B cell (primary cell): ENCODE measurements at places on chromosomes 16 and 17.

DNA sequence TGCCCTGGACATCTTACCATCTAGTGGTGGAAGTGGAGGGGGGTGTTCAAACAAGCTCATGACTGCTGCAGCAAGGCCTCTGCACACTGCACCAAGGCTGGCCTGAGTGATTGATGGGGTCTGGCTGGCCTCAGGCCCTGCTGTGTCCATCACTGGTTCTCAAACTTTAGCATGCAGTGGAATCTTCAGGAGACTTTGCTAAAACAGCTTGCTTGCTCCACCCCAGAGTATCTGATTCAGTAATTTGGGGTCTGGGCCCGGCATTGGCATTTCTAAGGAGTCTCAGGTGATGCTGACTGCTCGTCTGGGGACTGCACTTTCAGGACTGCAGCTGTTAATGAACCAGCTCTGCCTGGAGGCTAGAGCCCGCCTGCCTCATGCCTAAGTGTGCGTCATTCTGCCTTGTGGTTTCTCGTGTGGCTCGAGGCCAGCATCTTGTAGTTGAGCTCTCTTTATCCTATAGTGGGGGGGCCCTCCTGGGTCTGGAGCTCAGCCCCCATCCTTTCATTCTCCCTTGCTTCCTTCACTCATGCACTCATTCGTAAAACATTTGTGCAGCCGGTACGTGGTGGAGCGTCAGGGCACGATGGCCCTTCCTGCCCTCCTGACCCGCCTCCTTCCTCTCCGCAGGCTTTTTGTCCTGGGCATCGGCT lies 4.1 kb downstream of the MGAT5B start:
- no peak for DNase-seq

- no peak for DNase-seq
These were observed 1.2 kb downstream of the ORMDL3 start for GRCh38 chr17:39926135-39926587.

DNA sequence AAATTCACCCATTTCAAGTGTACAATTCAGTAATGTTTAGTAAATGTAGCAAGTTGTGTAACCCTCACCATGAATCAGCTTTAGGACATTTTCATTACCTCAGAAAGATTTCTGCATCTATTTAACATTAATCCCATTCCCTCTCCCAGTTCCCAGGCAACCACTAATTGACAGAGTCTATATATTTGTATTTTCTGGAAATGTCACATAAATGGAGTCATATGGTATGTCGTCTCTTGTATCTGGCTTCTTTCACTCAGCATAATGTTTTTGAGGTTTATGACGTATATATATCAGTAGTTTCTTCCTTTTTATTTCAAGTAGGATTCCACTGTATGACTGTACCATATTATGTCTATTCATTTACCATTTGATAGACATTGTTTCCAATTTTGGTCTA lies 199.8 kb downstream of the CYB561 start:
- no peak for DNase-seq

DNA sequence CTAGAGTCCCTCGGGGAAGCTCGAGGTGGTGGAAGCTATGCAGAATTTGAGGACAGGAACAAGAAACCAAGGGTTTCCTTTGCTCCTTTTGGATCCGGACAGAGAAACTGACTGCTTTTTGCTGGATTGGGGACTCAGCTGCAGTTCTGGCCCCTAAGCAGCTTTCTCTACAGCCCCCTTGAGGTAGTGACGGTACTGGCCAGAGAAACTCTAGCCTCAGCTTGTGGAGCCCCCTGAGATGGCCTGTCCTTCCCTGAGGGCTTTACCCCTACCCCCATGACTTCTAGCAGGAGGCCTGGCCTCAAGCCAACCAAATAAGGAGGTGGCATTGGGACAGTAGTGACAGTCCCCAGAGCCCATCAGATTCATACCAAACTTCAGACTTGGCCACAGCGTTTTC lies 118.1 kb downstream of the IRX5 start:
- DNase-seq: no peak

DNA sequence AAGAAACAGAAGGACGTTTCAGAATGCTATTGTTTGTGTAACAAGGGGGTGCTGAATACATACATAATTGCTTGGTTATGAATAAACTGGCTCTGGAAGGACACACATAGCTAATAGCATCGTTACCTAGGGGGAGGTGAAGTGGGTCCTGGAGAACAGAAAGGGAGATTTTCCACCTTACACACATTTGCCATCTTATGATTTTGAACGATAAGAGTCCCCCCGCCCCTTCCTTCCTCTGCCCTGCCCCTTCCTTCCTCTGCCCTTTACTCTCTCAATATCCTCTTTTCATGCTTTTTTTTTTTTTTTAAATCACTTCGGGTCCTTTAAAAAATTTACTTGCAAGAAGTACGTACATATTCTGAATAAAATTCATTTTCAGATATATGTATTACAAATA lies 902 bp upstream of the DHRS7B start:
- DNase-seq: peak; percentile 79

DNA sequence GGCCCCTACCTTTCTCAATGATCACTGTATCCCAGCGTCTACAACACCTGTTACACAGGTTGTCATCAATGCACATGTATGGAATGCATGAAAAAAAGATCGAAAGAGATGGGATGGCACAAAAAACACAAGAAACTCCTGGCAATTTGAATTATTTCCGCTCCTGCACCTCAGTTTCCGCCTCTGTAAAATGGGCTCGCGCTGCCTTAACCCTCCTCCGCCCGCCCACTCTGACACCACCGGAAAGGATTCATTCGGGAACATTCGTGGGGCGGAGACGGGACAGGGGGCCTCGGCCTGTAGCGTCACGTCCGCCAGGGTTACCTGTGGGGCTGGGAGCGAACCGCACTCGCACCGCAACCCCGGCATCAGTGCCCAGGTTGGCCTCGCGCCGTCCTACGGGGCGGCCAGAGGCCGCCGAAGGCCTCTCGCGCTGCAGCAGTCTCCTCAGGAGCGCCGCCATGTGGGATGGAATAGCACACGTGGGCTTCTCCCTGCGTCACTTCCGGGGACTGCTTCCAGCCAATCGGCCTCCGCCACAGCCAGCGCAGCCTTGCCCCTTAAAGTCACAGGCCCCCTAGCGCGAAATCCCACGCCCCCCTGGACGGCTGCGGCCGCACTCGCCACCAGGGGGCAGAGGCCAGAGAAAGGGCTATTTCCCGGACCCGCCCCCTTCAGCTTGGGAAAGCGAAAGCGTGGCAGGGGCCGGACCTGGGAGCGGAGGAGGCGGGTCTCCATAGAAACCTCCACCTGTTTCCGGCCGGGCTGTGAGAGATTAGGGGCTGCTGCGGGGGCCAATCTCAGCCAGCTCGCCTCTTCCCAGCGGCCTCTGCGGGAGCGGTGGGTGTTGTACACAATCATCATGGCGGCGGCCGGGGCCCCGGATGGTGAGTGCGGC lies at the start of the genes EARS2 and UBFD1:
Gene EARS2, minus strand, starts transcription at position 470 of the 898 bp plus-strand sequence. Its CDS starts 7 bp downstream, at position 463.
Gene UBFD1, plus strand, starts transcription at position 847 of the 898 bp plus-strand sequence. Its CDS starts 16 bp downstream, at position 863.
- DNase-seq: peak; percentile 99

GRCh38 chr17:44909681-44910144 lies 5.6 kb downstream of the GFAP start:
- no peak for DNase-seq

DNA sequence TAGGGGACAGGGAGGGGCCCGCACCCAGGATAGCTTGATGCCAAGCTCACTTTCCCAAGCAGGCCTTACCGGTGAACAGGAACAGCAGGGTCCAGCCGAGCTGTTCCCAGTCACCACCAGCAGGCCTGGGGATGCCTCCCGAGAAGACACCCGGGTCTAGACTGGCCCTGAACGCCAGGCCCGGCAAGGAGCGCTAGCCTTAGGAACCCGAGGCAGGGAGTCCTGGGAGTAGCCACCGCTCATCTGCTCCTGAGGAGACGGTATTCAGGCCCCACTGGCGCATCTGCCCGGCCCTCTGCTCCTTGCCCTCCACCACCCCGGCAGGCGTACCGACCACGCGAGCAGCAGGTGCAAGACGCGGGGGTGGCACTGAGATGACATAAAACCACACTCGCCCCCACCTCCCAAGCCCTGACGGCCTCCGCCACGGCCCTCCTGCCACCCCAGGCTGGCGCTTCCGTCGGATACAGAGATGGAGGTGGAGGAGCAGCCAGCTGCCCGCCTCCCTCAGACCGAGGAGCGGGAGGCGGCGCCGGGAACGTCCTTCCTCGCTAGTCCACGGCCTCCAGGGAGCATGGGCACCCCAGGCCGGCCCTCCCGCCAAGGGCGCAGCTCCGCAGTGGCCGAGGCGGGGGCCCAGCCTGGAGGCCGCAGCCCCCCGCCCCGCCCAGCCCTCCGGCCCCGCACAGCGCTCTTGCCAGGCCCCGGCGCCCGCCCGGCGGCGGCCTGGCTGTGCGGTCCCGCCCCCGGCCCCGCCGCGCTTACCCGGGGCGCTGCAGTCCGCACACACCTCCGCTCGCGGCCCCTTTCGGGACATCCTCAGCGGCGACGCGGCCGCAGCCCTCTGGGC lies 661 bp downstream of the GIT1 start:
- peak; percentile 63 for DNase-seq

DNA sequence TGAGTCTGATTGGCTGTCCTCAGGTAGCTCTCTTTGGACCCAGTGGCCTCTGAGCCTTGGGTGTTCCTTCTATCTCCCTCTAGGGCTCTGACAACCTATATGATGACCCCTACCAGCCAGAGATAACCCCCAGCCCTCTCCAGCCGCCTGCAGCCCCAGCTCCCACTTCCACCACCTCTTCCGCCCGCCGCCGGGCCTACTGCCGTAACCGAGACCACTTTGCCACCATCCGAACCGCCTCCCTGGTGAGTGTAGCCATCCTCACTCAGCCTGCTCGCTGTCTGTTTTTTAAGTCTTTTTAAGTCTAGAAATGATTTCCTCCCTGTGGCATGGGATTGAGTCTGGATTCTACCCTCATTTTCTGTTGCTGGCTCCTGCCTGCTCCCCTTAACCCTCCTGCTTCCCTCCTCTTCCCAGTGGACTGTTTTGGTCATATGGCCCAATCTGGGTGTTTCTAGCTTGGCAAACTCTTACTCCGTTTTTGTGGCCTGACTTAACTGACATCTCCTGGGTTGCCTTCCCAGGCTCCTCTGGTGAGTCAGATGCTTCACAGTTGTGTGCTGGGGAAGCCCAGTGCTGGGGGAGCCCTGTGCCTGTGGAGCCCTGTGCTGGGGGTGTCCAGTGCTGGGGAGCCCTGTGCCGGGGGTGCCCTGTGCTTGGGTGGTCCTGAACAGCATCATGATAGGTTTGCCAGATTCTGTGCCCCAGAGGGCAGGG lies 9.9 kb downstream of the TAOK2 start:
- no peak for DNase-seq

DNA sequence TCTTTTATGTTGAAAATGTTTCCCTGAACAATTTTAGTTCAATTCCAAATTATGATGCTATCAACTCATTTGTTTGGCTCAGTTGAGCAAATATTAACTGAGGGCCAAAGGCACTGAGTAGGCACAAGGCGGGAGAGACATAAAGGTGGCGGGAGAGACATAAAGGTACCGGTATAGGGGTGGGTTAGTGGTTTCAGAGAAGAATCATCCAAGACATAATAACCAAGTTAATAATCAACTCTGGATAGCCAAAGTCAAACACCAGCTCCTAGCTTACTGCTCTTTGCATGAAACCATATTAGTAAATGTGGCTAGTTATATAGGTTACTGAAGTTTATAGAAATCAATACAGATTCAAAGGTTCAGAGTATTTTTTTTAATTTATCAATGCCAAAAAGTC lies 91.7 kb downstream of the RPGRIP1L start:
- no peak for DNase-seq

DNA sequence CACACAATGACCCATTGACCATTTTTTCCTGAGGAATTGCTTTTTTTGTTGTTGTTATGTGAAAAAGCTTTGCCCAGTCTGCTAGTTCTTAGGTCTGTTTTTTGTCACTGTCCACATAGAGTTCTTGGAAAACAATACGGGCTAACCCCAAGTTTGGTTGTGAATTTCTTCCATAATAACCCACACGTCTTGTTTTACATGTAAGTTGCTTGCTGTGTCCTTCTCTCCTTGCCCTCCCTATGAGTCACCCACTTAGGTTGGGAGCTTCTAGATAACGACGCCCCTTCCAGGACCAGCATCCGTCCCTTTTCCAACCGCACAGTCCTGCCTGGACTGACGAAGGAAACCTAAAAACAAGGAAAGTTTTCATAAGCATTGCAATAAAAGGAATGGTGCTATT lies 175.3 kb upstream of the HS3ST3A1 start:
- DNase-seq: no peak

DNA sequence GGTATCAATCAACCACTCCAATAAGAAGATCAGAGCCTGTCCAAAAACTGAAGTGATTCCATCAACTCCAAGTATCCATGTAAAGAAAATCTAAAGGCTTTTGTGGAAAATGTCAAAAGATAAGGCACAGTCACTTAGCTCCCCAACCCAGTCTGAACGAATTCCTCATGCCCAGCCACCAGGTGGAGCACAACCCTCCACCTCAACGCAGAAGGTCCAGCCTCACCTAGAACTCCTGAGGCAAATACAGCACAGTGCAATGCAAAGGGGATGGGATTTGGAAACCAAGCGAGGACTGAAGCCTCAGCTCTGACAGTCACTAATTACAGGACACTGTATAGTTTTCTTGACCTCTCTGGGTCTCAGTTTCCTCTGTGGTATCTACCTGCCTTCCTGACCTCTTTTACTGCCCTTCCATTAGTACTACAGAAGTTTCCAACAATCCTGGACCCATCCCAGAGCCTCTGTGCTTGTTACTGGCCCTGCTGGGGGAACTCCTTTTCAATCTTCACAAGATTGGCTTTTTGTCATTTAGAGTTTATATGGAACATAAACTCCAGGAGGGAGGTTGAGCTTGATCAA lies 2.0 kb downstream of the NCBP3 start:
- peak; percentile 68 for DNase-seq

- no peak for DNase-seq
These were observed 130.1 kb downstream of the FOXL1 start for GRCh38 chr16:86708431-86708830.

DNA sequence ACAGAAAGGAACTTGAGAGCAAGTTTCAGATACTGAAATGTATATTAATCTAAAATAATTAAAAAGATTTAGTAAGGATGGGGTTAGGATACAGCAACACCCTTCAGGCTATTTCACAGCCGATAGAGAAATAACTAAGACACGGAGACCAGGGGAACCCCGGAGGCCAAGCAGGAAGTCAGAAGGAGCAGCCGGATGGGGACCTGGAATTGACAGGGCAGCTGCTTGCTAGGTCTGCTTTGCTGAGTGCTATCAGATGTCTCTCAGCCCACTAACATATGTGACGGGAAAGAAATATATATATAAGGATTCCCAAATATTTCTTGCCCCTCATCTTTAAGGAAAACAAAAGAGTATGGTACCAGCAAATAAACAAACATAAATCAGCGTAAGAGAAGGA lies 154.1 kb upstream of the CDH5 start:
- DNase-seq: no peak

DNA sequence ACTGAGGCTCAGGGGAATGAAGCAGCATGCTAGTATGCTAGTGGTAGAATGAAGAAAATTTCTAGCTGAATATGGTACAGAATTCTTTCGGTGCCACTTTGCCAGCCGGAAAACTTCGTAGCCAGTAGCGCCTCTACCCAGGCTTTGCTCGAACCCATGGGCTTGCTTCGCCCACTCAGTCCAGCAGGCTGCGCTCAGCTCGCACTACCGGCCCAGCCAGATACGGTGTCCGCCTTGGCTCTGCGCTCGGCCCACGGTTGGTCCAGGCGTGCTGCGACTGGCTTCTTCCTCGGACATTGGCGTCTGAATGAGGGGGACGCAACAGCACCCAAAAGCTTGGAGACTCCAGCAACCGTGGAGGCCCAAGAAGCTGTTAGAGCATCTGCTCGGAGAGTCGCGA lies 372.5 kb upstream of the CDH8 start:
- no peak for DNase-seq
